Urinary bladder (tissue), 4 donors: ENCODE measurements at places on chromosomes 7 and 10. TPM values are rescaled to one million over a fixed set of nuclear protein-coding genes. Genes with fewer than 3 reads are reported as not detected.

GRM3 gene
- not detected for polyA plus RNA-seq

CDHR1 gene
- polyA plus RNA-seq: 0.08 TPM

CREB5 gene
- polyA plus RNA-seq: 6.5 TPM

CRYGN gene
- 0.67 TPM for polyA plus RNA-seq

ADCY1 gene
- polyA plus RNA-seq: 1.2 TPM

SH2D4B gene
- polyA plus RNA-seq: not detected

ZNF518A gene
- 5.1 TPM for polyA plus RNA-seq

DNA2 gene
- 1.1 TPM for polyA plus RNA-seq

SSC4D gene
- 0.68 TPM for polyA plus RNA-seq
